Stimulated activated CD4-positive, alpha-beta T cell treated with anti-CD3 and anti-CD28 coated beads, Interleukin-1b, Interleukin-23, amount 100 ng/mL, for 48 hours (primary cell): ENCODE measurements at places on chromosomes 12 and 14.

DNA sequence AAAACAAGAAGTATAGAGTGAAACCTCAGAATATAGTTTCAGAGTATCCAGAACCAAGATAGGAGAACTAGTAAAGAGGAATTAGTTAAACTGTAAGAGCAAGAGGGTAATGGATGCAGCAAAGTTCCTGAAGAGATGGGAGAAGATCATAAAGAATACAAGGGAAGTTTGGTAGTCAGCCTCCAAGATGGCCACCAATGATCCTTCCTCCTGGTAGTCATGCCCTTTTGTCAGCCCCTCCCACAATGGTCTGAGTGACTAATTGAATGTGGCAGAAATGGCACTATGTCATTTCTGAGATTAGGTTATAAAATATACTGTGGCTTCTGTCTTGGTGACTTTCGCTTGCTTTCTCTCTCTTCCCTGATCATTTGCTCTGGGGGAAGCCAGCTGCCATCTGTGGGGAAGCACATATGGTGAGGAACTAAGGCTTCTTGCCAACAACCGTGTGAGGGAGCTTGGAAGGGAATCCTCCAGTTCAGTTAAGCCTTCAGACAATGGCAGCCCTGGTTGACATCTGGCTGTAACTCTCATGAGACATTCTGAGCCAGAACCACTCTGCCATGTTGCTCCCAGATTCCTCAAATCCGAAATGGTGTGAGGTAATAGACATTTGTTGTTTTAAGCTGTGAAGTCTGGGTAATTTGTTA is 55.3 kb upstream of the AMN1 start:
- DNase-seq, result no peak

DNA sequence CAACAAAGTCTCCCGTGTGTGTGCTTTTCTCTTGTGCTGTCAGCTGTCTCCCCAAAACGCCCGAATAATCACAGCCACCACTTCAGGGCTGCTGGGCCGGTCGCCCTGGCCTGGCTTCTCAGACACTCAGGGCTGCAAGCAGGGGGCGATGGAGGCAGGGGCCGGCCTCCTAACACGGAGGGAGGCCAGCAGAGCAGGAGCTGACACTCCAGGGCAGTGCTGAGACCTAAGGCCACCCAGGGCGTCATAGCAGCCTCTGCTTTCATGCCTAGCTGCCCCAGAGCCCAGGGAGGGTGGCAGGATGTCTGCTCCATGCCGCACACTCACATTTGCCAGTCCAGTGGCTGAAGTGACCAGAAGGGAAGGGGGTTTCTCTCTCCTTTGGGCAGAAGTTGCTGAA is 25.6 kb downstream of the STX2 start:
- no peak for DNase-seq

- DNase-seq, result no peak
Observed at GRCh38 chr14:76720382-76720813, 40.9 kb upstream of the VASH1 start.

DNA sequence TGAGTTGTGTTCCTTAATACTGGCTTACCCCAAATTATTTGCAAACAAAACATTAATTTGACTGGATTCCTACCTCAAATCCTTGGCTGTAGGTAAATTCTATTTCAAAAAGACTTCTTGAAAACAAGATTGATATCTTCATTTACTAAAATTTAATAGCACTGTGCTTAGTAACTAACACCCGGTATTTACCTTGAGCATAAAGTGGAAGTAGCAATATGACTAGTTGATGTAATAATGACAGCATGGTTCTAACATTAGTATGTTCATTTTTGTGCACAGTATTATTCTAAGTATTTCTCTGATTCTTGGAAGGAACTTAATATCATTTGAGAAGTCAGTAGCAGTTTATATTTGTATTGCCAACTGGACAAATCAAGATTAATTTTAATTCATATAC is 96.8 kb downstream of the PPHLN1 start:
- DNase-seq, result no peak

- no peak for DNase-seq
Observed at GRCh38 chr12:68326716-68327115, 5.4 kb downstream of the MDM1 start.

DNA sequence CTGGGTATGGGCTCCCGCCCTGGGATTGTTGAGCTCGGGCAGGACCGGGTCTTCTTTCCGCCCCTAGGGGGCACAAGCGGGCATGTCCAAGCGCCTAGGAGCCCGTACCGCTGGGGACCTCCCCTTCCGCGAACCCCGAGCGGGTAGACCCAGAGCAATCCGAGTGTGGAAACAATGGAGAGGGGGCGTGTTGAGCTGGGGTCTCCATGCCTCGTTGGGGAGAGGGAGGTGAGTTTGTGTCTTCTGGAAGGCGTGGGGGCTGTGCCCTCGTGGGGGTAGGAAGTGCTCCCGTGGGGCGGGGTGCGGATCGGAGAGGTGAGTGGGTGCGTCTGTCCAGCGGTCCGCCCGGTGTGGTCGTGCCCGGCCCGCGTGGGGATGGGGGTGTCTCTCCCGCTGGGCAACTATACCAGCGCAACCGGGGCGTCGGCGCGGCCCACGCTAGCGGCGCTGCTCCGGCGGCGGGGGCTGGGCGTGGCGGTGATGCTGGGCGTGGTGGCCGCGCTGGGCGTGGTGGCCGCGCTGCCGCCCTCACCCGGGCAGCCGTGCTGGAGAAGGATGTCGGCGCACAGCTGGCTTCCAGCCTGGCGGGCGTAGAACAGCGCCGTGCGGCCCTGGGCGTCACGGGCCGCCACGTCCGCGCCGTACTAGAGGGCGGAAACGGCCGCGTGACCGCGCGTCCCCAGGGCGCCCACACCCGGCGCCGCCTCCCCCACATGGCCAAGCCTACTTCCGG is 12.2 kb downstream of the AGAP2 start:
- DNase-seq, result peak; percentile 19

- DNase-seq, result no peak
Observed at GRCh38 chr14:60649875-60650372, 647 bp upstream of the SIX1 start.

GRCh38 chr12:13956060-13956590 is 25.3 kb downstream of the GRIN2B start:
- no peak for DNase-seq

DNA sequence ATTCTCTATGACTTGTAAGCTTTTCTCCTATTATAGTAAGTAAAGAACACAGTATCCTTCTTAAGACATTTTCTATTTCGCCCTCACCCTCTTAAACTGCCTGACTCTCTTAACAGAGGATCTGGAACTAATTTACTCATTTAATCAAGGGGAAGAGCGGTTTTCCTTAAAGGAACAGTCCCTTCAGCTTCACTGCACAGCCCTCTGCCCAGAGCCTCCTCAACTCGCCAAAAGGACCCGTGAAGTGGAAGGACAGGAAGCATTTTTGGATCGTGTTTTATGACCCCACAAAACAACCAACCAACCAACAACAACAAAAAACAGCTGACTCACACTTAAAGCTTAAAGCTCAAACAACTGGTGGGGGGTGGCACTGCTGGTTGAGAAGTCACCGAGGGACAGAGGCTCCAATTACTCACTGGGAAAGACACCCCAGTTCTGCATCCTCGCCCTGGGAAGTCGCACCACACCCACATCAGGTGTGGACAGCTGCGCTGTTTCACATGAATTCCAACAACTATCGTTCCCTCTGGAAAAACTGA is 35.7 kb downstream of the NID2 start:
- DNase-seq, result no peak

GRCh38 chr12:132825861-132826260 is 2.8 kb downstream of the GOLGA3 start:
- no peak for DNase-seq

DNA sequence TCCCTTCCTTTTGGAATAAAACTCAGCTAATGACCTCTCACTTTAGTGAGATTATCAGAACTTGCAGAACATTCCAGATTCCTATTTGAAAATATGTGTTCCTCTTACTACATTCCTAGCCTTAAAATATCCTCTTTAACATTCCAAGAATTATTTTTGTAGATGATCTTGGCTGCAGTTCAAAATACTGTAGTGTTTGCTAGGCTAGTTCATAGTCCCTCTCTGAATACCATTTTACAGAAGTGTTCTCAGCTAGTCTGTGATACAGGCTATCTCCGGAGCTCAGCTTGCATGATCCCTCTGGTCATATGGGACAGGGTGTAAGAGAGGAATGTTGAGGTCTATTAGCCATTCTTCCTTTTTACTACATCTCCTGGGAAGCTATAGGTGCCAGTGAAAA is 17.6 kb upstream of the GPR33 start:
- no peak for DNase-seq

- no peak for DNase-seq
Observed at GRCh38 chr12:896031-896430, 53.5 kb downstream of the RAD52 start.

GRCh38 chr12:132399092-132400010 is 70.0 kb upstream of the GALNT9 start:
- no peak for DNase-seq

DNA sequence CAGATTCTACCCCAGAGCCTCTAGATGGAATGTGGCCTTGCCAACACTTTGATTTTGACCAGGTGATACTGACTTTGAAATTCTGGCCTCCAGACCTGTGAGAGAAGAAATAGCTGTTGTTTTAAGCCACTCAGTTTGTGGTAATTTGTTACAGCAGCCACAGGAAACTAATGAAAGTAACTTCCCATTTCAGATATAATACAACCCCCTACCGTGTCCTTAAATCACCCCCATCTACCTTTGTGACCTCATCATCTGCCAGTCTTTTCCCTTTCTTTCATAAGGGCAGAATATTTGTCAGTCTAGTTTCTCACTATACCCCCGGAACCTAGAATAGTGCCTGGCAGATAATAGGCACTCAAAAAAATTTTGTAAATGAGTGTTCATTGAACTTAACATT is 39.6 kb downstream of the PPP4R4 start:
- no peak for DNase-seq

GRCh38 chr12:116898669-116899068 is 12.1 kb upstream of the FBXW8 start:
- no peak for DNase-seq

- no peak for DNase-seq
Observed at GRCh38 chr14:71212683-71213107, 305.4 kb downstream of the PCNX1 start.

GRCh38 chr12:101001669-101002068 is 207.1 kb downstream of the ANO4 start:
- DNase-seq, result no peak

GRCh38 chr12:1529862-1530591 is 64.4 kb downstream of the FBXL14 start:
- no peak for DNase-seq

- DNase-seq, result no peak
Observed at GRCh38 chr12:121769831-121770301, 23.6 kb downstream of the RHOF start.

- DNase-seq, result no peak
Observed at GRCh38 chr12:57934819-57935218, 6.5 kb upstream of the ATP23 start.

- DNase-seq, result no peak
Observed at GRCh38 chr12:68352067-68352466, 19.9 kb upstream of the MDM1 start.

DNA sequence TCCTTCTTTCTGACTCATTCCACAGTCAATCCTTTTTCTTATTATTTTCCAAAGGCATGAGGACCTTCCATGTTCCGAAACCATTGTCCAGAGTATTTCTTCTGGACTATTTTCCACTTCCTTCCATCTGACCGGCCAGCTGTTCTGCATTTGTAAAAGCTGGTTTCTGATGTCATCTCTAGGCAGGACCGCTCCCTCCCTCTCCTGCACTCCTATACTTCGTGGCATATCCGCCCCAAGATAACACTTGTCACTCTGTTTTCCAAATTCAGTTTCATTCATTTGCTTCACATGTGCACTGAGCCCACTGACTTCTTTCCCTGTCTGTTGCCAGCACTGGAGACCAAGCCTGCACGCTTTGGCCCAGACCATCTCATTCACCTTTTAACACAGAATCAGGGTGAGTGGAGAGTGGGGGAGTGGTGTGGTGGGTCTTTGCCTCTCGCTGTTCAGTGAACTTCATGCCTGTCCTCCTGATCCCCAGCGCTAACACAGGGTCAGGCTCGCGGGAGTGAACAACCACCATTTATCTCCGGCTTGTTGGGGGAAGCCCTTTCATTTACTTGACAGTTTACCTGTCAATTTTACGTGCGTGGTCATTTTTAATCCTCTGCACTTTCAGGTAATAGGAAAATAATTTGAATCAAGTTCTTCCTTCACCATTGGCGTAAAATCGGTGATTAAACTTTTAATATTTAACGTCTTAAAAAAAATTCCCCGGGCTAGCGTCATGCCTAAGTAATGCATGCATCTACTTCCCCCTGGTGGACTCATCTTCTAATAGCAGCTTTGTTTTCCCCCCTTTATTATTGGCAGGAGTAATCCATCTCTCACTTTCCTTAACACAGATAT is 52.5 kb downstream of the C12orf75 start:
- no peak for DNase-seq

- no peak for DNase-seq
Observed at GRCh38 chr14:104644656-104645378, 40.2 kb upstream of the TMEM179 start.

DNA sequence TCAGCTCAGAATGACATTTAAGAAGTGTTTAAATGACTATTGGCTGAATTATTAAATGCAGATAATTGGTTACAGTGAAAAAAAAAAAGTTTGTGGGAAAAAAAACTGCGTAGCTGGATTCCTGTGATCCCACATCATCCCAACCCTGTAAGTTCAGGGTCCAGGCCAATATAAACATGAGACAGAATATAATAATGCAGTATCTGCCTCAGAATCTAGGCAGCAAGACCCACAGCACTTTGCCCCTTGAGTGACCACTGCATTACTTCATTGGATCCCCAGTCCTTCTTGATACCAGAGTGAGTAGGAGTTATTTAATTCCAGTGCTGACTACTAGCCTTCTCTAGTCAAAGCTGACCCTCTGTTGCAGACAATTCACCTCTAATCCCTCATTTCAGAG is 272.6 kb downstream of the CCER1 start:
- no peak for DNase-seq
